ENCODE measurements at places on chromosomes 5 and 9. TPM values are rescaled to one million over a fixed set of nuclear protein-coding genes. Genes with fewer than 3 reads are reported as not detected.
A peak's percentile ranks its signal among the peaks of the same experiment; 100 is the strongest.

Gene GABRA1
- total RNA-seq: 0.73 TPM

- ATAC-seq: no peak
Observed at GRCh38 chr5:109267283-109267682, 142.5 kb downstream of the PJA2 start.

DNA sequence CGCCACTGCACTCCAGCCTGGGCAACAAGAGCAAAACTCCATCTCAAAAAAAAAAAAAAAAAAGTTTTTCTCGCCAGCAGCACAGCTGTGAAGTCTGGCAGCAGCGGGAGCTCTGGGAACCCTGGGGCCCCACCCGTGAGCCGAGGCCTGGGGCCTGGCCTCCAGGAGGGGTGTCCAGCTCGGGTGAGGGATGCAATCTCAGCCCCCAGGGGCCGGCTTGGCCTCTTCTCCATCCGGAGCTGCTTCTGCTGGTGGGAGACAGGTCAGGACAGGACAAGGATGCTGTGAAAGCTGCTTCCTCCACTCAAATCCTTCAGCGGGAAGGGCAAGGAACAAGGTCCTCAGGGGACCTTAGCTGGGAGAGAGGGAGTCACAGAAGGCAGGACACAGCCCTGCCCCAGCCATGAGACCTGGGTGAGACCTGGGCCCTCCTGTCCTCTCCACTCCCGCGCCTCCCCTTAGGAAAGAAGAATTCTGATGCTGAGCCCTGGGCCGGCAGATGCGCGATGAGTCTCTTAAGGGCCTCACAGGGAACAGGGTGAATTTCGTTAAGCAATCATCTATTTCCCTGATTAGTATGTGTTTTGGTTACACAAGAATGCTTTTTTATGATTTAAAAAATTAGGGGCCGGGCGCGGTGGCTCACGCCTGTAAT lies 30.6 kb downstream of the PLPP7 start:
- peak; percentile 36 for ATAC-seq

- peak; percentile 65 for ATAC-seq
Observed at GRCh38 chr5:32531885-32532520, 53.4 kb upstream of the SUB1 start.
